ENCODE measurements at places on chromosomes 4 and X.

DNA sequence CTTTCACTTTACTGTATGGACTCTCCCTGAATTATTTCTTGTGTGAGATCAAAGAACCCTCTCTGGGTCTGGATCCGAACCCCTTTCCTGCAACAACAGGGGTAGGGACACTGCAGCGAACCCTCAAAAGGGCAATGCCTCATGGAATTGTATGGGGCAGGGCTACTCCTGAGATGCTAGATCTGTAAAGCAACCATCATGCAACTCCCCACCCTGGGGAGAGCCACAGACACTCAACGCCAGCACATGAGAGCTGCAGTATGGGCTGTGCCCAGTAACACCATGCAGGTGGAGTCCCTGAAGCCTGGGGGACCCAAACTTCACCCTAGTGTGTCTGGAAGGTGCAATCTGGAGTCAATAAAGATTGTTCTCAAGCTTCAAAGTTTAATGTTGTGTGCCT lies 304.7 kb downstream of the DCHS2 start:
- DNase-seq = no peak

- DNase-seq = no peak
Observed at GRCh38 chrX:149531599-149531998, 9.2 kb upstream of the EOLA1 start.

GRCh38 chr4:124085561-124086180 lies 626.9 kb downstream of the ANKRD50 start:
- no peak for DNase-seq

DNA sequence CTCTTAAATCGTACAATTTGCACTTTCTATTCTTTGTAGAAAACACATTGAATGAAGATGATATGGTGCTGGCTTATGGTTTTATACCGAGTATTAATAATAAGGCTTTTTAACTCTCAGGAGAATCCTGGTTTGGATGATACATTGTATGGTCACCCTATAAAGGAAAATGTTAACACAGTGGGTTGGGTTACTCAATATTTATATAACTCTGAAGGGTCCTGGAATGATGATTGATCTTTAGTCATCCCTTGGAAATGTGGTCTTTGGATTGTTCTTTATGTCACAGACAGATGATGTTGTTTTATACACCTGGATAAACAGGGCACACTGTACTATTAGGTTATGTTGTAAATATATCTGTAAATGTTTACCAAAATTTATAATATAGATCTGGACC lies 496.2 kb upstream of the NDST4 start:
- no peak for DNase-seq

- DNase-seq = no peak
Observed at GRCh38 chr4:80220711-80221110, 23.4 kb downstream of the PRDM8 start.

GRCh38 chr4:112418092-112418491 lies 97.9 kb downstream of the NEUROG2 start:
- no peak for DNase-seq

- no peak for DNase-seq
Observed at GRCh38 chrX:110218591-110218990, 99.3 kb downstream of the AMMECR1 start.

All from CD4-positive, alpha-beta T cell treated with Interleukin-6 at 100 ng/mL for 8 hours (primary cell).